ENCODE measurements at places on chromosomes 3 and 15.

GRCh38 chr15:85497172-85497569, 116.8 kb downstream of the AKAP13 start:
- ATAC-seq, result no peak

GRCh38 chr3:111608383-111608782, 13.2 kb upstream of the ZBED2 start:
- ATAC-seq, result peak; percentile 46

DNA sequence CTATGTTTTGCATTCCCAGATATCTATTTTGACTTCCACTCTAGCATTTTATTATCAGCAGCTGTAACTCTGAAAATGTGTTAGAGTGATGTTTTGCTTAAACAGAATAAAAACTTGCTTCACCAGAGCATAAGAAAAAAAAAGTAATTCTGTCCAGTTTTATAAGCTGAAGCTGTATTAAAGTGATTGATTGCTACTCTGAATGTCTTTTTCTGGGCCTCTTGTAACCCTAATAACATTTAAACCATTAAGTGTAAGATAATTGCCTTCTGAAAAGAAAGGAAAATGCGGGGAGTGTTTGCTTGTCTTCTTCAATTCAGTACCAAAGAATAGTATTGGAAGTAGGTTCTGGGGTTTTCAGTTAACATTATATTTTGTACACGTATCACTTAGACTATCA, 57.9 kb upstream of the UBE2E1 start:
- no peak for ATAC-seq

DNA sequence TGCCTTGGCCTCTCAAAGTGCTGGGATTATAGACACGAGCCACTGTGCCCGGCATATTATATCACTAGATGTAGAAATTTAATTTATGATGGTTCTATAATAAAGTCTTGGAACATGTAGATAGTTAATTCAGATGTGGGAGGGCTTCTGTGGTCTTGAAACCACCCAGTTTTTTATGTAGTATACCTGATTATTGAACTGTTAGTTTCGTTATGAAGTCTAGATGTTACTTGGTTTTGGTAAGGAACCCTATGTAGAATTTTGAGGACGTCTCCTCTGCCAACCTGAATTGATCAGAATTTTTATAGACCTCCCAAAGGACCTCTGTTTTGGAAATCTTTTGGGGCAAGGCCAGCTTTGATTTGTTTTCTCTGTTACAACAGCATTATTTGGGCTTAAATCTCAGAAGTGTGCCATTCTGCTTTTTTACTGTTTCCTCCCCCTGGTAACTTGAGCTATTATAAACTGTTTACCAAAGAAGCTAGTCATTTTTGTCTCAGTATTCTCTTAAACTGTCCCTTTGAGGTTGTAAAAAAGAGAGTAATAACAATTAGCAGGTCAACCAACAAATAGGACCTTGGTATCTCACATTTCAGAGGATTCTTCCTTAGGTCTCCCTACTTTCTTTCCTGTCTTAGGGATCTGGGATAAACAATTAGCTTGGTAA, 20.8 kb downstream of the AKAP13 start:
- ATAC-seq, result peak; percentile 59

GRCh38 chr3:26591926-26592325, 30.6 kb upstream of the LRRC3B start:
- no peak for ATAC-seq

- no peak for ATAC-seq
Measured at GRCh38 chr3:98500019-98500418, 2.5 kb downstream of the OR5K2 start.

- ATAC-seq, result no peak
Measured at GRCh38 chr3:16404349-16404895, 109.1 kb downstream of the RFTN1 start.

- ATAC-seq, result no peak
Measured at GRCh38 chr3:170721563-170721962, 135.7 kb upstream of the SLC7A14 start.

DNA sequence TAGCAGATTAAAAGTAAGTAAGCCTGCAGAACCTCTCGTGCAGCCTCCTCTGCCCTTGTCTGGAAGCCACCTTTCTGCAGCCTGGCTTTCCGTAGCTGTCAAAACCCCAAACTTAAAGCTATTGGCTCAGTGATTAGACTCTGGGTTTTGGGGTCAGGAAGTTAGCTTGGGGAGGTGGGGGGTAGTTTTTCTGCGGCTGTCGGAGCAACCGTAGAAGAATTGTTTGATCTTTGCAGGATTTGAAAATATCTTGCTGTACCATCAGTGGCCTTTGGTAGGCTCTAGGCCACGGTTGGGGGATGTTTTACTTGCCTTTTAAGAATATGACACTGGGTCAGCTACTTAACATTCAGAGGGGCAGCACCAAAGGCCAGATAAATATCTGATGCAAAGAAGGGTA, 88.4 kb upstream of the RASGRP1 start:
- ATAC-seq, result peak; percentile 57

DNA sequence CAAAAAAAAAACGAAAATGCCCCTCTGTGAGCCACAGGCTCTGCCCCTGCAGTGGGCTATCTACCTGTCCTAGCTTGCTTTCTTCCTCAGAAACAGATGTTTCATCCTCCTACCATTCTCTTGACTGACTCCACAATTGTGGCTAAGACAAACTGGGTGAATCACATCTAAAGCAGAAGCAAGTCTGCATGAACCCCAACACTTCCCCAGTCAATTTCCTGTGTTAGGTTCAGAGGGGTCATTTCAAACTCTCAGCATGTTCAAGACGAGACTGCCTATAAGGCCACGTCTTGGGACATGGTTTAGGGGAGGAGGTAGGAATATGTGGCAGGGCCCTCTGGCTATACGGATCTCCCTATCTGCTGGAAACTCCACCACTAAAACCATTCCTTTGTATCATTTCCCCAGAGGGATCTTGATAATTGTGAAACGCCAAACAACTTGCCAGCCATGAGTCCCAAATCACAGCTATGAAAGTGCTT, 28.6 kb upstream of the ANKDD1A start:
- ATAC-seq, result peak; percentile 78

DNA sequence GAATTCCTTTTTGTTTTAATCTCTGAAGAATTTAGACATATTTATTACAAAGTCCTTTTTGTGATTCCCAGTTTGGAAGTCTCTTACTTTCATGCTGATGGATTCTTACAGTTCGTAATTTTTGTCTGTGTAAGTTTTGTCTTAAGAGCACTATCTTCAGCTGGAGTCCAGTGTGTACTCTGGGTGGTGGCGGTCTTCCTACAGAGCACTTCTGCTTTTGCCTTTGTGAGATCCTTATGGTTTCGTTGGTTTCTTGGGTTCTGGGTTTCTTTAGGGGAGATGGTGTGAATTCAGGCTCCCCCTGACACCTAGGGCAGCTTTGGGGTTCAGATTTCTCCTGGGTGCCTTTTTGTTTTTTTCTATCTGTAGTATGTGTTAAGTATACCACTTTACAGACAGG, 45.3 kb downstream of the PLS1 start:
- ATAC-seq, result no peak

DNA sequence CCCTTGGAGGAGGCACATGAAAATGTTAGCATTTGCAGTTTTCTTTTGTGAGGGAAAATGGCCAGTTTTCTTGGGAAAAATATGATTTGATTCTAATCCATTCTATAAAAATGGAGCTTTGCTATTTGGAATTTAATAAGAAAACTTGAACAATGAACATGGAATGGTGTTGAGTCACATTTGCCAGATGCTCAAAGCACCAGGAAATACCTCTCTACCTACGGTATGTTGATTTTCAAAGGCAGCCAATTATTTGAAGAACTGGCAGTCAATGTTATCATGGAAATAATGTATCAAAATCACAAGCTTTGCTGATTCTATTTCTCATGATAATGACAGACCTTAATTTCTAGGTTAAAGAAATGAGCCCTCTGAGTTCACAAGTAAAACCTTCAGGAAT, 14.9 kb downstream of the NME9 start:
- ATAC-seq, result no peak

DNA sequence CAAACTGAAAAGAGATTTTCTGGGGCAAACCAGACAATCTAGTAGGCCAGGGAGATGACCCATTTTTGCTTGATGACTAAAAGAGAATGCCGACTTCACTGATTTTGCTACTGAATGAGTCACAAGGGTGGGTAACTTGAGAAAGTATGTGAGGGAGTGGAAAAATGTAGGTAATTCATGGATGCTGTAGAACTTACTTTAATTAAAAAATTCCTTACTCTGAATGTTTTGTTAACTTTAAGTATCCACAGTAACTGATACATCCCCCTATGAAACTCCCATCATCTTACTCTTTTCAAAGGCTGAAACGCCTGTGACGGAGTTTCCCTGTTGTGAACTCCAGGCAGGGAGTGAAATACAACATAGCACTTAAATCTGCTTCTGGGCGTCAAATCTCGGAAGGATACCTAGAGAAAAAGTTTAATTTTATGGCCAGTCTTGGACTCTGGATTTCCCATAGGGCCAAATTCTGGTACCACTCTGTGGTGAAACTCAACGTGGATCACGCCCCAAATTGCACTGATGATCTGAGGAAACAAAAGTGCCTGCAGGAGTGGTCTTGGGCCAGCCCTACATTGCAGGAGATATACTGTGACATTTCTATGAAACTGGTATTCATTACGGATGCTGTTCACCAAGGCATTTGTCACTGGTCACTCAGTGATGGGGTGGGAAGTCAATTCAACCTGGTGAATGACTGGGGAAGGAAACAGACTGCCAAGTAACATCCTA, 24.0 kb downstream of the GOLIM4 start:
- ATAC-seq, result peak; percentile 20

- no peak for ATAC-seq
Measured at GRCh38 chr15:81314378-81314777, 9.6 kb downstream of the STARD5 start.

GRCh38 chr3:192802957-192803899, 75.9 kb upstream of the FGF12 start:
- ATAC-seq, result no peak

DNA sequence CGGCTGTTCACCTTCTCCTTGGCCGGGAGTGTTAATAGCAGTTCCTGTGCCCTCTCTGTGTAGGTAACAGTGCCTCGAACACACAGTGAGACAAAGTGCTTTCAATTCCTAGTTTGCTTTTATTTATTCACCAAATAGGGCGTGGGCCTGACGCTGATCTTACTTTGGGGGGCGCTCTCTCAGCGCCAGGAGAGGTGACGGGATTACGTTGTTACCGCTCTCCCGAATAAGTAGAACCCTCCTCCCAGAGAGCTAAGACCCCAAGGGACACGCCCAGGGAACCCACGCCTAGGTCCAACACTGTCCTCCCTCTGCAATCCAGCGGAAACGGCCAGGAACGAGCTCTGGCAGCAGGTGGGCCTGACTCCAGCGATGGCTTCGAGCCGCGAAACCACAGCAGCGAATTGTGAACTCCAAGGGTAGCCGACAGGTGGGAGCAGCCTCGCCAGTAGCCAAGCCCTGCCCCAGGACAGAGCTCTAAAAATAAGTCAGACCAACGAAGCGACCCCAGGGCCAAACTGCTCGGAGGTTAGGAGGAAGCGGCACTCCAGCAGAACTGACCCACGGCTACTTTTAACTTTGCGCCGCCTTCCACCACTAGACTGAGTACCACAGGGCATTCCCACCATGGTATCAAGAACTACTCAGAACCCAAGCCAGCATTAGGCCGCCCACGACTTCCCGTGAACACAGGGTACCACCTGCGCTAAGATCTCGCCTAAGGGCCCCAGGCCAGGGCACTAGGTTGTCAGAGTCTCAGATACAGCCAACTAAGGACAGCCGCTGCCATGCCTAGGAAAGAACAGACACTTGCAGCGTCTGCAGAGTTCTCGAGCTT, 1.6 kb upstream of the SIN3A start:
- peak; percentile 2 for ATAC-seq

GRCh38 chr3:187909866-187910265, 164.6 kb upstream of the BCL6 start:
- ATAC-seq, result no peak

DNA sequence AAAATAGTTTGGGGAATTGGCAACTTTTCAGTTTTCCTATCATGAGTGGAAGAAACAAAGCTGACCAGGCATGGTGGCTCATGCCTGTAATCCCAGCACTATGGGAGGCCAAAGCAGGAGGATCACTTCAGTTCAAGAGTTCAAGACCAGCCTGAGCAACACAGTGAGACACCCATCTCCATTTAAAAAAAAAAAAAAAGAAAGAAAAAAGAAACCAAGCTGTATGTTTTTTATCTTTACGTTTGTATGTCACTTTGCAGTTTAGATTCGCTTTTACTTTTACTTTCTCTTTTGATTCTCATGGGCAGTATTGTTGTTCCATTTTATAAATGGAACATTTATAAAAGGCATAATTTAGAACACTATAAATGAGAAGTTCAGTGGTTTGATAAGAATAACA, 31.2 kb upstream of the TNIK start:
- peak; percentile 75 for ATAC-seq

DNA sequence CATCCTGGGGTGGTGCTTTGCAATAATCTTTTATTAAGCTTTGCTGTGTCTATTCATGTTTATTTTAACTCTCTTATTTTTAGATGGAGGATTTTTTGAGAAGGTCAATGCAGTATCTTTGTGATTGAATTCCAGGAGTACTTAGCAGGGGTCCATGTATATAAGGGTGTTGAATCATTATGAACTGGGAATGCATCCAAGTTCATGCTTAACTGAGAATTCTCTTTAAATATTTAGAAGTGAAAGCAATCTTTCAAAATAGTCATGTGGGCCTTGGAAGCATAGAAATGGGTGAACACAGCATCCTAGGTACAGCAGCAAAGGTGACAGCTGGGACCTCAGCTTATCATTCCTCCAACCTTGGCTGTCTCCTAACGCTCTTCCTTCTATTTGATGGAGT, 27.3 kb downstream of the SPTSSB start:
- no peak for ATAC-seq

GRCh38 chr15:52078876-52079700, 33.5 kb downstream of the BCL2L10 start:
- ATAC-seq, result peak; percentile 68

DNA sequence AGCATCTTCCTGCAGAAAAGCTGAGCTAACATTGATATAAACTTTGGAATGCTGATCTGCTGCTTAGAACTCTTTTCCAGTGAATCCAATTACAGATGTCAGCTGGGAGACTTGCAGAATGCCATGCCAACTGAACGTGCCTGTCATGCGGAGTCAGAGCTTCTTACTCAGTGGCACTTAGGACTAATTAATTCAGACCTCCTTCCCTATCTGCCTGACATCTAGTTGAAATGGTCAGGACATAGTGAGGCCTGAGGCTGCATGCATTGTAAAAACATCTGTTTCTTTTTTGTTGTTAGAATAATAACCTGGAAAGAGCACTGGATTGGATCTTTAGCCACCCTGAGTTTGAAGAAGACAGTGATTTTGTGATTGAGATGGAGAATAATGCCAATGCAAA, 112.6 kb downstream of the USP13 start:
- ATAC-seq, result no peak

- ATAC-seq, result no peak
Measured at GRCh38 chr15:97929456-97930229, 30.9 kb upstream of the ARRDC4 start.

All from activated CD4-positive, CD25-positive, alpha-beta regulatory T cell treated with anti-CD3 and anti-CD28 coated beads, Interleukin-2, amount 50 U/mL, for 24 hours (primary cell).